Trophoblast cell (in vitro differentiated cells and primary cell): ENCODE measurements at places on chromosomes 7 and 10.

GRCh38 chr10:12975906-12976305 lies 25.6 kb downstream of the CCDC3 start:
- DNase-seq: no peak
- H3K36me3 ChIP-seq: no peaks in the 10 kb centered on the region
- no peaks in the 10 kb centered on the region for H3K27me3 ChIP-seq
- H3K27ac ChIP-seq: no peak overlapping the region
- peaks cover 7% of the 10 kb centered on the region for H3K4me1 ChIP-seq

DNA sequence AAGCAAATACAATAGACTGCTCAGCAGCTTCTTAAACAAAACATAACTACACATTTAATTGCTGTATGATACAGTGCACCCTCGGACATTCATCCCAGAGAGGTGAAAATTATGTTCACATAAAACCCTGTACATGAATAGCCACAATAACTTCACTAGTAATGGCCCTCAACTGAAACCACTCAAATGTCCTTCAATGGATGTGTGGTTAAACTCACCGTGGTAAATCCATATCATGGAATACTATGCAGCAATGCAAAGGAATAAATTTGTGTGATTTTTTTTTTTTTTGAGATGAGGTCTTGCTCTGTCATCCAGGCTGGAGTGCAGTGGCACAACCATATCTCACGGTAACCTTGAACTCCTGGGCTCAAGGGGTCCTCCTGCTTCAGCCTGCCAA lies 252.7 kb downstream of the TCERG1L start:
- no peak for DNase-seq
- H3K36me3 ChIP-seq: no peaks in the 10 kb centered on the region
- H3K27me3 ChIP-seq: no peaks in the 10 kb centered on the region
- H3K27ac ChIP-seq: no peak overlapping the region
- H3K4me1 ChIP-seq: no peaks in the 10 kb centered on the region

DNA sequence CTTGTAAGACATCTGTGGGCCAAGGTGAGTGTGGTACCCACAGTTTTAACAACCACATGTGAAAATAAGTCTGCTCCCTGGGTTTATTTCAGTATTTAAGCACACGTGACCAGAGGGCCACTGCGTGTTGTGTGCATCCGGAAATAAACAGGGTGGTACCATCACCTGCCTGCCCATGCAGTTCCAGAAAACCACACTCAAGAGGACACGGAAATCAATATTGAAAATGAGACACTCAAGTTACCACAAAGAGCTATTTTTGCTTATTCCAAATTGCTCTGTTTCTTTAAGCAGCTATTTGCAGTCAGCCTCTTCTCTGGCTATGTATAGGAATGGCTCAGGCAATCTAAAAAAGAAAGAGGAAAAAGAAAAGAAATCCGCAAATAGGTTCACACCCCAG lies 71.8 kb upstream of the LOXL4 start:
- H3K4me1 ChIP-seq: no peaks in the 10 kb centered on the region
- H3K4me3 ChIP-seq: no peak overlapping the region
- no peak overlapping the region for H3K27ac ChIP-seq
- no peak for DNase-seq
- H3K36me3 ChIP-seq: no peaks in the 10 kb centered on the region
- no peaks in the 10 kb centered on the region for H3K27me3 ChIP-seq

DNA sequence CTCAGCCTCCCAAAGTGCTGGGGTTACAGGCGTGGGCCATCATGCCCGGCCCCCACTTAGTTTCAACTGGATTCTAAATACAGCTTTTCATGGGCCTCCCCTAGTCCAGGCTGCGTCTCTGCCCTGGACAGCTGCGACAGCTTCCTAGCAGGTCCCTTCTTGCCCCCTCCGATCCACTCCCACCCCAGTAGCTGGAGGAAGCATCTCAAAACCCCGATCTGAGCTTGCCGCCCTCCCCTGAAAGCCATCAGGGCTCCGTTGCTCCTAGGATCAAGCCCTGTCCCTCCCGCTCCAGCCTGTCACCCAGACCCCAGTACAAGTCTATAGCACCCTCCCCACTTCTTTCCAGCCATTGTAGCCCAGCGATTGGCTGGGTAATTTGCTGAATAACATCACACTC lies 64.5 kb downstream of the VWA2 start:
- H3K4me3 ChIP-seq: no peak overlapping the region
- DNase-seq: no peak
- H3K27me3 ChIP-seq: no peaks in the 10 kb centered on the region
- H3K36me3 ChIP-seq: peaks cover 44% of the 10 kb centered on the region

GRCh38 chr10:100909501-100910263 lies 3.1 kb upstream of the SLF2 start:
- H3K27me3 ChIP-seq: no peaks in the 10 kb centered on the region
- H3K27ac ChIP-seq: no peak overlapping the region
- H3K4me3 ChIP-seq: no peak overlapping the region
- no peaks in the 10 kb centered on the region for H3K36me3 ChIP-seq
- no peak for DNase-seq
